RWPE2 (cell line): ENCODE measurements at places on chromosomes 2 and 18.

DNA sequence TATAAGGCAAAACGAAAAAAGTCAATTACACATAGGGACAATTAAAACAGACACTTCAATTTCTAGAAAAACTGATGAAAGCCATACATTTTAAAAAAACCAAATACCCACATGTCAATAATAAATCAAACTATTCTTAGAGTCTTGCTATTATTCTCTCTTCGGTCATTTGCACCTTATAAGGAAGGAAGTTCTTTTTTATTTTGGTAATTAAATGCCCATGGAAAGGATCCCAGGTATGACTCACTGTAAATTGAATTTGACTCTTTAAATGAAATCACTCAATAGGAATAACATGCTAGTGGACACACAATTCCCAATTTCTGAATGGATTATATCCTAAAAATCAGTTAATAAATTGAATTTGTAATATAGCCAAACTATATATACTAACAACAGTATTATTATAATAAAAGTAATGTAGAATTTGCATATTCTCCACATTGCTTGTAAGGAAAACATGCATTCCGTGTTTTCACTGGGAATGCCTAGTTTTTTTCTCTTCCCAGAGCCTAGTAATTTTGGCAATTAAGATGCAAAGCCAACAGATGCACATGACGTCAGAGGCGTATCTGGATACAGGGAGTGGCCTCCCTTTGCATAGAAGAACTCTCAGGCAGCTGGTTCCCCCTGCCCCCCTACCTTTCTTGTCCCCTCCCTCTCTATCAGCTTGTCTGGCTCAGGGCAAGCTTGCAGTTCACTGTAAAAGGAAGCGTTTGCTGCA is 153.5 kb upstream of the PGAP1 start:
- DNase-seq: no peak

DNA sequence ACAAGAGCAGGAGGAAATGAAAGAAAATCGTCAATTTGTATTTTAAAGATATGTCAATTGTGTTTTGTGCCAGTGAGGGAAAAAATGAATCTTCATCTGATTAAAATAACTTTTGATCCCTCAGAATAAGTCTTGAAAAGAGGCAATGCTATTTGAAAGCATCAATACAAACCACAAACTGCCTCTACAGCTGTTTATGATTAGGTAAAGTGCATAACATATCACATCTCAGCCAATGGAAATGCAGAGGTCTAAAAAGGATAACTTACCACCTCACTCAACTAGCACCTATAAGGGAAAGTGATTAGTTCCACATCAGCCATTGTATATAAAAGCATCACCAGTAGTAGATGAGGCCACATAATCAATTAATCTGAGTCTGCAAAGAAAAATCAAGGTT is 492.2 kb upstream of the CDH2 start:
- no peak for DNase-seq

DNA sequence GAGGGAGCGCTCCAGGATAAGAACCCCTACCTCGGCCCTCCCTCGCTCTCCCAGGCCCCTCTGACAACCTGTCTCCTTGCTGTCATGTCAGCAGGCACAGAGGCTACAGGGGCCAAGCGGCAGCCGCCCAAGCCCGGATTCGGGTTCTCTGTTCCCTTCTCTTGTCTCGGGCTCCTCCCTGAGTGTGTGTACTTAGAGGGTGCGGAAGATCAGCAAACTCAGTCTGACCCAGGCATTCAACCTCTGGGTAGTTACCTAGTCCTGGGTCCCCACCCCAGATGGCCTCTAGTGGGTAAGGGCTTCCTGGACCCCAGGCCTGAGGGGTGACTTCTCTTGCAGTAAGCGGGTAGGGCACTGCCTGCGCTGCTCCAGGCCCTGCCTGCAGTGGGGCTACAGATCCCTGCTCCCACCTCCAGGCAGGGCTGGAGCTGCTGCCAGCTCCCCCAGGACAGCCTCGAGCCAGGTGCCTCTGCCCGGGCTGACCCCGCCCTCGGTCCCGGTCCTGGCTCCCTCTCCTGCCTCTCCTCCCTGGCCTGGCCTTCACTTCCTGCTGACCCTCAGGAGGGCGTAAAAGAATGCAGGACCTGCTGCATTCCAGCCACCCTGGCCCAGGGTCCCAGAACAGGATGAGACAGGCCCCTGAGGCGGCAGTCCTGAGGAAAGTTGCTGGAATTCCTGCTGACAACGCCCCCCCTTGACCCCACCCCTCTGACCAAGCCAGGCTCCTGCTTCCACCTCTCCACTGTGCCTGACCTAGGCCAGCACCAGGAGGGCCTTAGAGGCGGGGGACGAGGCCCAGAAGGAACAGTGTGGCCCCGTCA is 22.0 kb downstream of the GPC1 start:
- DNase-seq: peak; percentile 74

DNA sequence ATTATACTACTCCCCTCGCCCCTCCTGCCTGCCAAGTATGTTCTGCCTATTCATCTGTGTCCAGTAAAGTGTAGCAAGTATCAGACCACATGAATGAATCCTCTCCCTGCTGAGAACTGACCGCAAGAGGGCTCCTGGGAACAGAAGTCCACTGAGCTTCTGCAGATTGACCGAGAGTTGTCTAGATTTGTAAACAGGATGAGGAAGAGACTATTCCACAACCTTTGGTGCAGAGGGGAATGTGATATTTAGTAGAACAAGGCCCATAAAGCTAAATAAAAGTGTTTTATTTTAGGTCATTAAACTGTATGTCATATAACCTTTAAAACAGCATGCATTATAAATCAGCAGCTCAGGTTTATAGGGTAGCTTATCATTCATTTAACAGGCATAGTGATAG is 377.0 kb downstream of the DCC start:
- DNase-seq: no peak

DNA sequence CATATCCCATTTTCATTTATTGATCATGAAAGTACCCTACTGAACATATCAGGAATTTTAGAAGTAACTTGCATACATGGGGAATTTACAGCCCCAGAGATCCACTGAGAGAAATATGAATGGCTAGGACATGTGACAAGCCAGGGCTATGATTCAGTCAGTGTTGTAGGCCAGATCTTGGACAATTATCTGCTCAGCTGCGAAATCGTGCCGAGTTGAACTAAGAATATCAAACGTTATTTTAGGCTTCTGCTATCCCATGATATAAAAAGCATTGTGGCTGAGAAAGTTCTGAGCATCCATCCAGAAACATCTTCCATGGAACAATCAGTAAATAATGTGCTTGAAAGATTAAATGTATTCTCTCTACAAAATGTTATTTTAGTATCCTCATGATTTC is 85.7 kb upstream of the UNC80 start:
- DNase-seq: no peak

GRCh38 chr2:230591850-230592249 is 120.8 kb upstream of the CAB39 start:
- DNase-seq: no peak

- DNase-seq: no peak
These were observed 47.1 kb downstream of the IKZF2 start for GRCh38 chr2:213104092-213104902.

- no peak for DNase-seq
These were observed 33.6 kb downstream of the GTF2A1L start for GRCh38 chr2:48651158-48651790.

DNA sequence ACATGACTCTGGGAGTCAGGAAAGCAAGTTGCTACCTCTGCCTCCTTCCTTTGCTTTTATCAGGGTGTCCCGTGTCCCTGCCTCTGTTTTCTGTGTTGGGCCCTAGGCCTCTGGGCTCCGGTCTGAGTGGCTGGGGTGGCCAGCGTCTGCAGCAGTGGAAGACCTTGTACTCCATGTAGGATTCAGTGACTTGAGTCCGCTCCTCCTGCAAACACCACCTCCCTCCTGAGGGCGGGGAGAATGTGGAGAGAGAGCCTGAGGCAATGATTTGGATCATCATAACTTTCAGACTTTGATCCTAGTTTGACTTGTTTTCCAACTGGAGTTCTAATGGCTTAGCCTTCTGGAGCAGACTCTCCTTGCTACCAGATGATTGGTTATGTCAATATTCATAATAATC is 30.8 kb downstream of the ATP6V1C2 start:
- DNase-seq: no peak
